ENCODE measurements at places on chromosomes 5 and 9.

DNA sequence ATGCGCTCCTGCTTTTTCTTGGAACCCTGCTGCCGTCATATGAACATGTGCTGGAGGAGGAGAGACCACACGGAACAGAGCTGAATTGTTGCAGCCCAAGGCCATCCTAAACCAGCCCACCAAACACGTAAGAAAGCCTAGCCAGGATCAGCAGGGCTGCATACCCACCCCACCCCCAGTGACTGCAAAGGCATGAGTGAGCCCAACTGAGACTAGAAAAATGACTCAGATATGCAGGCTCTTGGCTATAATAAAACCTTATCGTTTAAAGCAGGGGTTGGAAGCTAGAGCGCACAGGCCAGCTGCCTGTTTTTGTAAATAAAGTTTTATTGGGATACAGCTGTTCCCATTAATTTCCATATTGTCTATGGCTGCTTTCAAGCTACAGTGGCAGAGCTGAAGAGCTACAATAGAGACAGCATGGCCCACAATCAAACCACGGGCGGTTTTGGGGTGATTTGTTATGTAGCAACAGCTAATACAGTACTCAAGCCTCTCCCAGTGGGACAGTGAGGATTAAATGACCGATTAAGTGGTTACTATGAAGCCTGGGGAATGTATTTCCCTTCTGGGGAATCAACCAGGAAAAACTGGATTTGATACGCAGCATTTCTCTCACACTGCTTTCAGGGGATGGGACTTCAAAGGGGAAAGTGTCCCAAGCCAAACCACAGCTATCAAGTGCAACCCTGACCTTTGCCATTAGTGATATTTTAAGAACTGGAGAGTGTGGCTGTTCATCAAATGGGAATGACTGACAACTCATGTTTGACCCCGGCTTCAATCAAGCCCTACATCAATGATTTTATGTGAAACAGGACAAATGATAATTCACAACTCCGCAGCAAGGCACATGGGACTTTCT, 6.3 kb downstream of the SHB start:
- peak; percentile 12 for DNase-seq

DNA sequence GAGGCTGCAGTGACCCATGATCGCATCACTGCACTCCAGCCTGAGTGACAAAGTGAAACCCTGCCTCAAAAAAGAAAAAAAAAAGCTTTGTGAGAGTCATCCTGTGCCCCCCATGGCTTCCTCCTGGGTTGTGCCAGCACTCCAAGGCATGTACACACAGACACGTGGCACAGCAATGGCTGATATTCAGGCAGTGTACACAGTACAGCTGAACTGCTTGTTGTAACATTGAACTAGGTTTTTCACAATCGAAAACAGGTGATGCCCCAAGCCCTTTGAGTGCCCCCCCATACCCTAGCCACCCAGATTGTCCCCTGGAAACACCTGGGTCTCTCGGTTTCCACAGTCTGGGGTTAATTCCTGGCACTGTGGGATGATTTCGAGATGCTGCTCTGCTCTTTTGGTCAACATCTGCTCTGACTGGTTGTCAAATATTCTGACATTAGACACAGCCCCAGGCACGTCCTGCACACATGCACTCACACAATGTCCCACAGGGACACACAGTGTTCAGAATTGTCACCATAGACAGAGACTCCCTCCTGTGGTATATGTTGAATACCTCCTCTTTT, 9.2 kb downstream of the SPINK4 start:
- no peak for DNase-seq

DNA sequence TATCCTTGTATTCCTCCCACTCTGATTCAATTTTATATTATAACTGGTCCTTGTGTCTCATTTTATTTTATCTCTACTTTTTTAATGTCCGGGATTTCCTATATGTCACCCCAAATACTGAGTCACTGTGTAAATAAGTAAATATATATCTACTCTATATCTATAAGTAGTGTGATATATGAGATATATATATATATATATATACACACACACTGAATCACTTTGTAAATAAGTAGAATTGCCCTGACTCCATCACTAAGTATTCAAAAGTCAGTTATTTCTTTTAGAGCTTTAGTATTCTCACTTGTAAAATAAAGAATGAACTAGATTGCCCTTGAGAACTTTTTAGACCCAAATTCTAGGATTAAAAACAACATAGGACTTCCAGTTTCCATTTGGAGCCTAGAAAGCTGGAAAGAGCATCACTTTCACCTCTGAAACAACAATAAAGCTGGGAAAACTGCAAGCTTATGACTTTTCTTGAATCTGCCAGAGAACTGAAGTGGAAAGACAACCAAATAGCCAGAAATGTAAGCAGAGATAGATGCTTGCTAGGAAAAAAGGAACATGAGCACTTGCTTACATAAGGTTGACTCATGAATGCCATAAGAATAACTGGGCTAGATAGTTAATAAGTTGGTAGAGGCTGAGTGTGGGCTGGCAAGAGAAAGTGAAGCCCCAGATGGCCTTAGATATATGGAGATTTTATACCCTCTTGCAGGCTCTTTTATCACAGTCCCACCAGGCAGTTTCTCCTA, 171.1 kb upstream of the TLX3 start:
- no peak for DNase-seq

DNA sequence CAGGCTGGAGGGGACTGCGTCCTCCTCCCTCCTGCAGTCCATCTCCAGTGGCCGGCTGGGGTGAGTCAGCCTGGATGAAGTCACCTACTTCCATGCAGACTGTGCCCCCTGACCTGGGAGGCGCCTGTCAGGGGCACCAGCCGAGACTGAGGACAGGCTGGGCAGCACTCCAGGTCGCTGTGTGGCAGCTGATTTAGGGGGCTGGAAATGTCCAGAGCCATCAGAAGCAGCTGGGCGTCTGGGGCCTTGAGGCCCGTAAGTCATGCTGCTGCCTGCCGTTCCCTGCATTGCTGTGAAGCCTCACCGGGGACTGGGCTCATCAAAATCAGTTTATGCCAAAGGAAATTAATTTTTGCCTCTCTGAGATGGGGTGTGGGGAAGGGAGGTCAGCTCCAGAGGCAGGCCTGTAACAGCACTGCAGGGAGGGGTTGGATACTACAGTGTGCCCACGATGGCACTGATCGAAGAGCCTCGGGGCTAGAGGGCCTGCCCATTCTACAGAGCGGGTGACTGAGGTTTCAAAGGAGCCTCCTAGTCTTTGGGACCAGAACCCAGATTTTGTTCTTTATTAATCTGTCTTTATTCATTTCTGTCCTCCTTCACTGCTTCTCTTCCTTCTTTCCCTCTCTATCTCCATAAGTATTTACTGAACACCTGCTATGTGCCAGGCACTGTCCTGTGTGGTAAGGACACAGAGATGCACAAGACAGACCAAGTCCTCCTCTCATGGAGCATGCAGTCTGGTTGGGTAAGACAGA, 70.4 kb upstream of the PSD2 start:
- DNase-seq, result no peak

- no peak for DNase-seq
Observed at GRCh38 chr5:33364406-33364805, 76.4 kb upstream of the TARS1 start.

All from NCI-H524 (cell line).